ENCODE measurements at places on chromosomes 16 and 17. TPM values are rescaled to one million over a fixed set of nuclear protein-coding genes. Genes with fewer than 3 reads are reported as not detected.

CCL8 gene
- total RNA-seq = not detected

CDH8 gene
- total RNA-seq = 13.9 TPM

LRRC36 gene
- not detected for total RNA-seq

GRB7 gene
- 47.7 TPM for total RNA-seq

- no peaks in the 10 kb centered on the region for H3K27me3 ChIP-seq
- H3K4me1 ChIP-seq = no peaks in the 10 kb centered on the region
- H3K27ac ChIP-seq = no peak overlapping the region
- DNase-seq = peak; percentile 29
- no peak overlapping the region for H3K4me3 ChIP-seq
- no peaks in the 10 kb centered on the region for H3K36me3 ChIP-seq
Measured at GRCh38 chr16:80347900-80348299, 192.9 kb upstream of the DYNLRB2 start.

GRCh38 chr17:57898487-57899311, 48.9 kb upstream of the MRPS23 start:
- no peak overlapping the region for H3K4me3 ChIP-seq
- H3K27me3 ChIP-seq = no peaks in the 10 kb centered on the region
- peak overlapping the region; percentile 99 for H3K27ac ChIP-seq
- H3K36me3 ChIP-seq = no peaks in the 10 kb centered on the region

DNA sequence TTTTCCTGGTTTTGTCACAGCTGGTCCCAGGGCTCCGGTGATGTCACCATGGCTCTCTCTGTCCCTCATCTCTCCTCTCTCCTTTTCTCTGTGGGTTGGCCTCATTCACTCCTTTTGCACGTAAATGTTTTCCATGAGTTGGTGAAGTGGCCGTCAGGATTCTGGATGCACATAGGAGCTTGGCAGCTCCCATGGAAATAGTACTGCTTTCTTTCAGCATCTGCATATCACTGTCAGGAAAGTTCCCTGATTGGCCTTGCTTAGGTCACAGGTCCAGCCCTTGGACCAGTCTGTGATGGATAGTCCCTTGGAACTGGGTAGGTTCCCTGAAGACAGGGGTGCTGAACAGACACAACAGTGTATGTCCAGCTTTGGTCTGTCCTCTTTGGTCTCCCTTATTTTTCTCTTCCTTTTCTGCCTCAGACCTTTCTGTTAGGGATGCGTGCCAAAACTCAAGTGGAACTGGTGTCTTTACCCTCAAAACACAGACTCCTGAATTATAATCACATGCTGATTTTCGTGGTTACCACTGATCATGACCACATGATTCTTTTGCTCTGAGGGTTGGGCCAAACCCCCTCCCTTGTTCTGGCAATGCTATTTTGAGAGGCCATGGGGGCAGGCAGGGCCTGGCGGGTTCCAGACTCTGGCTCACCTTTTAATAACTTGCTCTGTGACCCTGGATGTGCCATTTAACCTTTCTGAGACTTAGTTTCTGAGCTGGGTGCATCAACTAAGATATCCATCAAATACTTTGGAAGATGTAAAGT, 99.0 kb downstream of the MSI2 start:
- H3K36me3 ChIP-seq = no peaks in the 10 kb centered on the region
- H3K27me3 ChIP-seq = no peaks in the 10 kb centered on the region
- peaks cover 4% of the 10 kb centered on the region for H3K4me1 ChIP-seq
- DNase-seq = peak; percentile 42
- H3K27ac ChIP-seq = no peak overlapping the region
